ENCODE measurements at places on chromosomes 6 and 20.
A peak's percentile ranks its signal among the peaks of the same experiment; 100 is the strongest.

GRCh38 chr20:36010076-36010475, 41.7 kb downstream of the CNBD2 start:
- DNase-seq = no peak

DNA sequence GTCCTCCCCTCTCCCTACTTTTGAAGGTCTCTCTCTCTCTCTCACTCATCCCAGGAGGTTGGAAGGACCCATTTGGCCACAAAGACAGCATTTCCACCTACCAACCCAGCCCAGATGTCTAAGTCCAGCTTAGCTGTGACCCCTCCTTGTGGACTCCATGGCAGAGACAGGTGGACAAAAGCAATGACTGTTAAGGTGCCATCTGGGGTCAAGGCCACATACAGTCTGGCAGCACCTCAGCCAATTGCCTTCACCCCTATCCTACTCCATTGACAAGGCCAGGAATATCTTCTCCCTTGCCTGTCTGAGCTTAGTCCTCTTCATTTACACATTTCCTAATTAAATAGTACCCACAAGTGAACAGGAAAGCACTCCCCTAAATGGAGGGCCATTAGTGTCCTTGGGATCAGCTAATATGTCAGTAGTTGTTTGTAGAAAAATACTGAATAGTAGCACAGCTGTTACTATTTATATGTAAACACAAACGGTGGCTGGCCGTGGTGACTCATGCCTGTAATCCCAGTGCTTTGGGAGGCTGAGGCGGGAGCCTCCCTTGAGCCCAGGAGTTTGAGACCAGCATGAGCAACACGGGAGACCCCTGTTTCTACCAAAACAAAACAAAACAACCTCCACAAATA, 28.8 kb downstream of the GCM1 start:
- DNase-seq = no peak

DNA sequence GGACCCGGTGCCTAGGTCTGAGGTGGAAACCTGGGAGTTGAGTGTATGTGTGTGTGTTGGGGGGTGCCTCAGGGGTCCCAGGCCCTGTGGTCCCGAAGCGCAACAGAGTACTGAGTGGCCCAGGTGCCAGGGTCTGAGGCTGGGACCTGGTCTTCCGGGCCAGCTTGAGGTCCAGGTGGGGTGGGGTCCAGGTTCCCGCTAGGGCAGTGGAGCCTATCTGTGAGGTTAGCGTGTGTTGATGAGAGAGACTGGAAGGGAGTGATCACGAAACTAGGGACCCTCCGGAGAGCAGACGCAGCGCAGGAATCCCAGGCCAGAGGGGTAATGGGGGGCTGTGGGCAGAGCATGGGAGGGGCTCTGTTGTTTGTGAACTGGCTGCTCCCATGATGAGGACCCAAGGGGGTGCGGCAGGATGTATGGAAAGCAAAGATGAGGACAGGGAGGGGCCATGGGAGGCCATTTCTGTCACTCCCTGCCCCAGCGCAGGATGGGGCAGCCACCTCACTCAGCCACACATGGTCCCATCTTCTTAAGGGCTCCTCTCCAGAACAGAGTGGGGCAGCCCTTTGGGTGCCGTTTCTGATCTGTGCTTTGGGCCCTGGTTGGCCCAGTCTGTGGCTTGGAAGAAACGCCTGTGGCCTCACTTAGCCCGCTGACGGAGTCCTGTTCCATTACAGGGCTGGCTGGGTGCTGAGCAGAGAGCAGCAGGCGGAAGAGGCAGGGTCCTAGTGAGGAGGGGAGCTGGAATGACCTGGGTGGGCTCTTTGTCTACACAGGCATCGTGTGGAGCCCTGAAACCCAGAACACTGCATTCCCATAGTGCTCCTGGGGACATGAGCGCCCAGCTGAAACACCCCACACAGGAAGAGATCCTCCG, 872 bp downstream of the HSPA12B start:
- DNase-seq = no peak

GRCh38 chr6:30397697-30398096, 52.7 kb downstream of the RPP21 start:
- no peak for DNase-seq

GRCh38 chr6:28488916-28489365, 26.7 kb downstream of the GPX6 start:
- no peak for DNase-seq

GRCh38 chr20:3843490-3843889, 3.1 kb upstream of the MAVS start:
- DNase-seq = no peak

DNA sequence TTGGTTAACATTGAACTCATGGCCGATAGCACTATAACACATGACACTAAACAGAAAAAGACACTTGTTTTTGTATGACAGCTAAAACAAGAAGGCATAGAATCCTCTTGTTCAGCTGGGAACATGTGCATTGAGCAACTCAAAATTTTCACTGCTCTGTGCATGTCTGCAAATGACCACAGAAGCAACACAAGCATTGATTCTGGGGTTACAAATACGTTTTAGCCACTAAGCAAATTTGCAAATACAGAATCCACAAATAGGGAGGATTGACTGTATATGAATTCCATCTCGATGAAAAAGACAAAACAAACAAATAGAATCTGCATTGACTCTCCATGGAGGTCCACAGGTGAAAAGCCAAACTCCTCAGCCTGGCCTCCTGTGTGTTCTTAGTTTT, 31.7 kb downstream of the C6orf132 start:
- no peak for DNase-seq

DNA sequence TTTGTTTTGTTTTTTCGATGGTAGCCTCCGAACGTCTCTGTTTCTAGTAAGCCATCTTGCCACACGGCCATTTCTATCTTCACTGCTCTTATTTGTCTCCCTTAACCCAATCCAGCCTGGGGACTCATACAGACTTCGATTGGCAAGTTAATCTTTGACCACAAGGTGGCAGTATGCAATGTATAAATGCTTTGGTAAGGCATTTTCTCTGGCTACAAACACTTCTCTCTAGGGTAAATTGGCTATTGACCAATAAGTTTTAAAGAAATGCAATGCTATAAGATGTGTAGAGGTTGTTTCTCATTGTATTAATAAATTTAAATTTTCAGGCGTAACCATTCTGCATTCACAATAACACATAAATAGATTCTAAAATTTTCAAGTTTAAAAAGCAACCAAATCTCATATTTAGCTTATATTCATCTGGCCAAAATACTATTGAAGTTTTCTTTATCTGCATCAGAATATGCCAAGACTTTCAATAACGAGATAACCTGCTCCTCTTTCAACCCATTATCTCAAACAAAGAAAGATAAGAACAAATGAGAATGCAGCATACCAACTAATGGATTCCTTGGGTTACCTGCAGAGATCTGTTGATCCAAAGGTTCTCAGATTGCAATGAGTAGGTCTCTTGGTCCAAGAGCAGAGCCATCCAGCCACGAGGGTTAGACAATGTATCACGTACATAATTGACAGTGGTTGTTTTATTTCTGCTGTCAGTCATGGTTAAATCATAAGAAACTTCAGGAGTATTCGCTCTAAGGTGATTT, 231.9 kb downstream of the PKHD1 start:
- DNase-seq = no peak

GRCh38 chr6:641225-641985, 15.5 kb downstream of the HUS1B start:
- no peak for DNase-seq

DNA sequence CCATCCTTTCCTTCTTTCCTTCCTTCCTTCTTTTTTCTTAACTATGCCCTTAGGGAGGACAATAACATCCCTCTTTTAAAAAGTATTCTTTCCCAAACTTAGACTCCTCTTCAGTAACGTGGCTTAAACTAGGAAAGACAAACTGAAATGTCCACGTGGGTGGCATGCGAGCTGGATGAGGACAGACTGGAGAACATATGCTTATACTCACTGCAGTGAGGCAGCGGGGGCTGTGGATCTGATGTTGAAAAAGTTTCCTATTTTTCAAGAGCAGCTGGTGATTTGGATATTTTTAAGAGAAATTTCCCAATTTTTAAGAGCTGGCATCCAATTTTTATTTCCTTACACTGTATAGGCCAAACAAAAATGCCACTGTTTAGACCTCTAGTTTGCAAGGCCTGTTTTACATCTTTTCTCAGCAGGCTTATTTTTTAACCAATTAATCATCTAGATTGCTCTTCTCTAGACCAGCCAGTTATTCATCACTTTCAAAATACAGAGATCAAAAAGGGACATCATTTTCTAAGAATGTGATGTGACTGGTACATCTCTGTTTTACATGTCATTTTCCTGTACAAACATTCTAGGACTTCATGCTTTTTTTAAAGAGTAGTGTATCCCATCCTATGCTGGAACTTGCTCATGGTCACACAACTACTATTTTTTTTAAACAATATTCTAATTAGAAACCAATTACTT, 226.5 kb downstream of the BTBD9 start:
- DNase-seq = no peak

DNA sequence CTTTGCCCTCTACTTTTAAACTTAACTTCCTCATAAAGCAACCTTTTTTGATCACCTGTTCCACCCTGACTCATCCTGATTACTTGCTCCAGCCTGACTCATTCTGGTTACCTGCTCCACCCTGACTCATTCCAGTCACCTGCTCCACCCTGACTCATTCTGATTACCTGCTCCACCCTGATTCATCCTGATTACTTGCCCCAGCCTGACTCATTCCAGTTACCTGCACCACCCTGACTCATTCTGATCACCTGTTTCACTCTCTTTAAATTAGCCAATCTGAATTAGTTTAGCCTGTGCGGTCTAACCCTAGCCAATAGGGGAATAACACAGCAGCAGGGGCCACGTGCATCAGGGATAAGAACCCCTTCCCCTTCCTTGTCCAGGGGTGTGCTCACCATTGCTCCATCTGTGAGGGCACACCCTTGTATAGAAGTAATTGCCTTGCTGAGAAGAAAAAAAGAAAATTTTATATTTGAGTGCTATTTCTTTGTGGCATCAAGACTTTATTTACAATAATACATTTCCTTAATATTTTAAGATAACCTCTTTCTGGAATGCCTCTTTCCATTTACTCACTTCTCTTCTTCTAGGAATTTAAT, 17.9 kb downstream of the HLA-G start:
- DNase-seq = peak; percentile 39

DNA sequence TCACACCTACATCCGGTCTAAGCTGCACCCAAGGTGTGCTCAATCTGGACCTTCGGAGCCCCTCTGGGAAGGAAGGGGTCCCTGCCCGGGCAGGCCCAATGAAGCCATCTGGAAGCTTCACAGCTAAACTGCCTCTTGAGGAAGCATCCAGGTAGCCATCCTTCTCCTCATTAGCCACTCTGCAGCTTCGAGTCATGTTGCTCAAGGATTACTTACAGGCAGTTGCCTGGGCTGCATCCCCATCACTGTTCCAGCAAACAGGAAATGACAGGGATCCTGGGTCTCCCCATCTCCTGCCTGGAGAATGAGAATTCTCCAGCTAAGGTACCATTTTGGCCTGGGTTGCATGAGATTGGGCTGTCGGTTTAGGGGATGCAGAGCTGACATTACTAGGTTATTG, 91.7 kb downstream of the ERMARD start:
- DNase-seq = no peak

All from activated T-helper 9 cell treated with anti-CD3 and anti-CD28 coated beads, Interleukin-2, amount 50 U/mL, for 16 hours (primary cell).